ENCODE measurements at places on chromosomes 6 and 20. TPM values are rescaled to one million over a fixed set of nuclear protein-coding genes. Genes with fewer than 3 reads are reported as not detected.
A peak's percentile ranks its signal among the peaks of the same experiment; 100 is the strongest.

Gene MKKS
- total RNA-seq, result 5.1 TPM

Gene SPEF1
- total RNA-seq, result 0.92 TPM

Gene CD40
- total RNA-seq, result 49.7 TPM

Gene HDGFL1
- not detected for total RNA-seq

Gene TINAG
- 17.9 TPM for total RNA-seq

Gene BPIFA1
- not detected for total RNA-seq

GRCh38 chr20:59170406-59171349 is 7.1 kb downstream of the ZNF831 start:
- DNase-seq, result no peak

- DNase-seq, result no peak
Observed at GRCh38 chr6:131471331-131471730, 101.7 kb upstream of the ARG1 start.

DNA sequence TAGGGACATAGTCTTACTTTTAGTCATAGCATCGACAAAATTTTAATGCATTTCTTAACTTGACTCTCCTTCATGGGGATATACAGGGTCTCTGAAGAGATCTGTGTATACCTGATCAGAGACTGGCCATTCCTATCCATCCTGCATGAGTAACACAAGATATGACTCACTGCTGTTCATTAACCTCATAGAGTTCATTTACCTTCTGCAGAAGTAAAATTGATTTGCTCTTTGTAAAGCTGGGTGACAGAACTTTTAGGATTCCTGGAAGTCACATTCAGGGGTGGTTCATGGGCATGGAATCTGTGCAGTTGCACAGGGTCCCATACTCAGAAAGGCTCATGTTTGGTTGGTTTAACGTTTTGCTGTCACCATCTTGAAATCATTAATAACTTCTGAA is 53.2 kb downstream of the PDE7B start:
- no peak for DNase-seq

DNA sequence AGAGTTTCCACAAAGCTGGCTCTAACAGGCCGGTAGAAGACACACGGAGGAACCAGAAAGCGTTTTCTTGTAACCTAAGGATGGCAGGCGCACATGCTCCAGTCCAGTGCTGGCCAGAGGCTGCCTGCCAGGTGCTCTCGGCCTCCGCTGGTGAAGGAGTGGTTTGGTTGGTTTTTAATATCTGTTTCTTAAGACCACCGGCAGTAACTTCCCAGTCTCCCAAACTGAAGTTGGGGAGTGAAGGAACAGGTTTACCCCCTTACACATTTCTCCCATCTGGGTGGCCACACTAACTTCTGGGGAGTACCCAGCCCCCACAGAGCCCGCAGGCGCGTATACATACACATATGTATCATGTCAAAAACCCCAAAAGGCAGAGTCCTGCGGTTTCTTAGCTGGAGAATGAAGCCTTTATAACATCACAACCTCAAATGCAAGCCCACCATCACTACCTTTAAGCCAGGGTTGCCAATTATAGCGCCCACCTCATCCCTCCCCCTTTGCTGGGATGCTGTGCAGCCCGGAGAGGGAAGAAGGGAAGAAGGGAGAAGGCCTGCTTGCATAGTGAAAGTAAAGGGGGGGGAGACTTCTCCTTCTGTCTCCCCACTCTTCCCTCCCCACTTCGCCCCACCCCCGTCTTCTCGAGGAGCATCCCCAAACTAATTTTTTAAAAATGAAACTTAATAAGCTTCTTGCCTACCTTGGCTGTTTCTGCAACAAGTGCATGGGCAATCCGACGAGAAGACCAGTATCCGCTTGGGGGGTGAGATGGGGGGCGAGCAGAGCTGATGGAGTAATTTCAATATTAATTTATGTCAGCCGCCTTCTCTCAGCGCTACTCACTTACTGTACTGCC is 1.0 kb downstream of the TRERF1 start:
- no peak for DNase-seq

DNA sequence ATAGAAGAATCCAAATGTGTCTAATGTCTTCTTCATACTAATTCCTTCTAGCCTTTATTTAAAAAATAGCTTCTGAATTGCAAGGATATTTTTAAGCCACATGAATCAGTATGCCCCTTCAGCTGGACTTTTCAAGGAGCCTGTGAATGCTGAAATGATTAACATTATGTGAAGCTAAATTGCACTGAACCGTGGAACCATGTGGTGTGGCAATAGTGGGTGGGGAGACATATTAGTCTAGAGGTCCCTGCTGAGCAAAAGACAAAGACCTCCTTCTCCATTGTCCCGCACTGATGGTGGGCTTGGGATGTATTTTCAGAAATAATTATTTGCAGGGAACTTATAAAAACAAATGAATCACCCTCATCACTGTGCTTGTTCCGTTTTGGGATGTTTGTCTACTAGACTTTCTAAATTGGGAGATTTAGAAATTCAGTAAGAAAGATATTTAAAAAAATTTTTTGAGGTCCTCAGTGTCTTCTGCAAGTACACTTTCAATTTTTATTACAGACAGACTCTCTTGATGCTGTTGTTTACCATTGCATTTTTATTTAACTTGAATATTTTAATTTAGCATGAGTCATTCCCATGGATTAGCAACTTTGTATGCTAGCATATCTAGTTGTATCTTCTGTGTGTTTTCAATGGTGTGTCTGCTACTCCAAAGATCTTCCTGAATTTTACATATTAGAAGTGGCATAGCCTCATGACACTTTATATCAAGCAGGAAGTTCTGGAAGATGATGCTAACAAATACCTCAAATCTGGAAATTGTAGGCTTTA is 238.1 kb downstream of the LAMA2 start:
- DNase-seq, result peak; percentile 48

DNA sequence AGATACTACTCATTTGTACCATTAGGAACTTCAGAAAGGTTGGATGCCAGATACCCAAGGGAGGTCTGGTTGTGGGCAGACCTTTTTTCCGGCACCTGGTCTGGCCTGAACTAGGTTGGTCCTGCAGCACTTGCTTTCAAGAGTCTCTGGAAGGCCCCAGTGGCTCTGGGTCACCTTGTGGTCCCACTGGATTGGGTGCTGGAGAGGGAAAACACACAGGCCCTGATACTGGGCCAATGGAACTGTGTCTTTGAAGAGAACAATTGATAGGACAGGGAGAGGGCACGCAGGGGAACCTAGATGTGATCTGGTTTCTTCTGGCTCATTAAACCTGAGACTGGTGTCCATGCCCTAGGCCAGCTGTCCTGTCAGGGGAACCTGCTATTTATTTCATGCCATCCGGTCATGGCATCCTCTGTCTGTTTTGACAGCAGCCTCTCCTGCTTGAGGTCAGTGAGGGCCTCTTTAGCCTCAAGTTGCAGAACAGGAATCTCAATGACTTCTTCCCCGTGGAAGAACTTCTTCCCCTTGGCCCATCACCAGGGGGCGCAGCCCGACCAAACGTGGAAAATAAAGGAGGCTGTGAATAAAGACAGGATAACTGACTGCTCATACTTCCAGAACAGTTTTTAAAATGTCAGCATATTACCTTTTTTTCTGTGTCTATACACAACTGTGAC is 25.0 kb downstream of the TAF8 start:
- no peak for DNase-seq

DNA sequence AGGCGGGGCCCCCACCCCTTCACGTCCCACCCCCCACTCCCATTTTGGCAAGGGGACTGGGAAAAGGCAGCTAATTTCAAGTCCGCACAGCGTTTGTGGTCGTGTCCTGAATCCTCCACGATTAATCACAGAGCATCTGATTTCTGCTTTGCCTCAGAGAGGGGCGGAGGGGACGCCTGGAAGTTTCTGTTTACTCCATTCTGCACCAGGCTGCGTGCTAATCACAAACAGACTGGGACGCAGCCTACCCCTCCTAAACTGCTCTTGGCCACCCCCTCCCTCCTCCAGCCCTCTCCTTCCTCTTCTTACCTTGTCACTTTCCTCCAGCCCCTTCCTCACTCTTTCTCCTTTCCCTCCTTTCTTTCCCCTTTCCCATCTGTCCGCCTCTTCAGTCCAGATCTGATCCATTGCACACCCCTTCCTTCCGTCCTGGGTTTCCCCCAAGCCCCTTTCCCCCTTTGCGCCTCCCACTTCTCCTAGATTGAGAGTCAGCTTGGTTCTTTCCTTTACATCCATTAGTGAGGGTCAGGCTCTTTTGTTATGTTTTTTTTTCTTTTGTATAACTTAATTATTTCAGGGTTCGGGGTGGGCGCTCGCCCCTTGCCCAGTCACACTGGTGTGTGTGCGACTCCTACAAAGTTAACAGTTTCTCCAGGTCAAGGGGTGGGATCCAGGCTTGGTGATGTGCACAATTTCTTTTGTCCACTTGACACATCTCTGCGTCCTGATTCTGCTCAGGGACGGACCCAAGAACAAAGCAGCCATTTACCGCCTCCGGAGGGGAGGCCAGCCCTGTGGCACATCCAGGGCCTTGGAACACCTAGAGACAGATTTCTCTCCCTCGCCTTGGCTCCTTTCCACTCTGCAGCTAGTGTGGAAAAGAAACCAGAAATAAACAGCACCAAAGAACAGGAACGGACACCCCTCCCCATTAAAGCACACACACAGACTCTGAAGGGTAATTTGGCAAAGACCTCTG is 520 bp upstream of the RIPOR3 start:
- no peak for DNase-seq
